ENCODE measurements at places on chromosomes 2 and 18. TPM values are rescaled to one million over a fixed set of nuclear protein-coding genes. Genes with fewer than 3 reads are reported as not detected.

Gene PLGLB1
- total RNA-seq: 6.9 TPM

Gene ATOH8
- not detected for total RNA-seq

Gene HAUS1
- 47.5 TPM for total RNA-seq

Gene ARHGAP28
- total RNA-seq: not detected

Gene CXCR4
- total RNA-seq: 270 TPM

Gene CYTIP
- 319 TPM for total RNA-seq

Gene ANTXR1
- total RNA-seq: 0.12 TPM

Gene OTX1
- not detected for total RNA-seq

Gene C2orf72
- 0.65 TPM for total RNA-seq
